NCI-H524 treated with DMSO at 0.1 percent for 48 hours (cell line): ENCODE measurements at places on chromosomes 6 and 20.

DNA sequence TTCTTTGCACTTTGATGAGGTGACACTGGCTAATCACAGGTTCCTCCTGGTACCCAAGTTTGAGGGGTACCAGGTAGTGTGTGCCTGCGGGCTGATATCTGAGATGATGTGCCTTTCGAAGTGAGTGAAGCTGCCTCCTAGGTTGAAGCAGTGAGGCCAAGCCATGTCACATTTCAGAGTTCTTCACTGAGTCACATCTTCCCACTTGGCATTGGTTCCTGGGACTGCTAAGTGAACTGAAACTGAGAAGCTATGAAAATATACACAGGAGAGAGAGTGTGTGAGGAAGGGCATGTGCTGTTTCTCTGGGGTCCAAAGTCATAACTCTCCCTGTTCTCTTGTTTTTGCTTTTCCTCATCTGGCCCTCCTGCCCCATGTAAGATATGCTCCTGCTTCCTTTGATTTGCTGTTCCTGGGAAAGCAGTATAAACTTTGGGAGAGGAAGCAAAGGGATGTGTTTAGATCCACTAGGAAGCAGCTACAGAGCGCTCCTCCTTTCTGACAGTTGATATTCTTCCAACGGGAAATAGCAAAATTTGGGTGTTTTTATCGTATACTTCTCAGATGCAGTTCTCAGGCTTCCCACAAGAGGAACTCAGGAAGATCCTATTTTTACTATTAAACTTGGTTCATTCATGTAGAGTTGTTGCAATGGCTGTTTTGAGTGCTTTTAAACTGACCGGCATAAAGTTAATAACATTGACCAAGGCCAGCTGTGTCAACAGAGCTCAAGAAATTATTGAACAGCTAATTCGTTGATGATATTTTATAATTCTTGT lies 153.7 kb downstream of the MOXD1 start:
- DNase-seq, result no peak

DNA sequence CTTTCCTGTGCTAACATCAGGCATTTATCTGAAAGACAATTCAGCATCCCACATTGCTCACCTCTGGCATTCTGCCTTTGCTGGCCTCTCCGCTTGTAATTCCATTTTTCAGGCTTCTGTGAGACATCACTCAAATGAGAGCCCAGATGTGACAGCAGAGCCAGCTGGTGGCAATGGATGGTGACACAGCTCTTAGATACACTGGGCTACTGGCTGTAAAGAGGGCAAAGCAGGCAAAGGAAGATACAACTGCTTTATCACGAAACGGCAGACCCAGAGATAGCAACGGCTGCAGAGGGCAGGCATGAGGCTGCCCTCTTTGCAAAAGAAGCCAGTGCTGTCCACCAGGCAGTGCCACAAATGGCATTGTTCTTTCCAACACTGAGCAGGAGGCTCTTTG lies 329.8 kb downstream of the KIF16B start:
- no peak for DNase-seq

- DNase-seq, result no peak
Observed at GRCh38 chr6:14569394-14569793, 451.8 kb downstream of the CD83 start.

DNA sequence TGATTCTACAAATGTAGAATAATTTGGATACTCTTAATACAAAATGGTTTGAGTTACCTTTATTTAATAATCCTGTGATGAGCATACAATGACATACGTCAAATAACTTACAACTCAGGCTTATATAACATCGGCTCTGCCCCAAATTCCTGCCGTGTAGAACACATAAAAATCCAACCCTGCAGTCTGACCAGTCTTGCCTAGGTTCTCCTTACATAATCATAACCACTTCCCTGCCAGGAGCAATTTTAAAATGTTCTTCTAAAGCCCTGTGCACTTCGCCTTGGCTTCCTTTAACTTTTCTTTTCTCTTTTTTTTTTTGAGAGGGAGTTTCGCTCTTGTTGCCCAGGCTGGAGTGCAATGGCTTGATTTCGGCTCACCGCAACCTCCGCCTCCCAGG lies 16.2 kb upstream of the IER3 start:
- no peak for DNase-seq

- no peak for DNase-seq
Observed at GRCh38 chr6:51167468-51167867, 348.8 kb downstream of the TFAP2B start.

DNA sequence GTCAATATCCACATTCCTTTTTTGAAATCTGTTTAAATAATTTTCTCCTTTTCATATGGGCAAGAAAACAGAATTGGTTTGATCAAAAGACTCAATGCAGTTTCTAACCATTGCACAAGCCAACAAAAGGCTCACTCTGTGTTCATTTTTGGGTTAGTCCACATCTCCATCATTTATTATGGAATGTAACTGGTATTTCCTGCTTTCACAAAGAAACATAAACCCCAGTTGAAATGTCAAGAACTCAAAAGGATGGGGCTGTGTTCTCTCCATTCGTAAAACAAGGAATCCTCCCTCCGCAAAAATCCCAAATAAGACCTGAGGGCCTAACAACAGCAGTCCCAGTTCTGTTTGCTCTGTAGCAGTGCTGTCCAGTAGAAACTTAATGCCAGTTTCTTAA lies 420.9 kb downstream of the GJA1 start:
- no peak for DNase-seq

DNA sequence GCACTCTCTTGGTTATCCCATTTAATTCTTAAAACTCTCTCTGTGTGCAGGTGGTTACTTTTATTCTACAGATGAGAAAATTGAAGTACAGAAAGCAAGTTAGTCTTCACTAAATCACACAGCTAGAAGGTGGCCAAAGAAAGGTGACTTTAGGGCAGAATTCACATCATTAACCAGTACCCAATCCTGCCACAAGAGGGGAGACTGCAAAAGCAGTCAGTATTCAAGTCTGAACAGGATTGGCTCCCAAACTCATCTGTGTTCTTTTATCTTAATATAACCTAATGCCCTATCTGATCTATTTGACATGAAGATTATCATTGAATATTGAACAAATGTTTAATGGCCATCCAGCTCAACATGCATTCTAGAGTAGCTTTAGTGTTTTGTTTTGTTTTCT lies 225.3 kb upstream of the FAM83B start:
- no peak for DNase-seq

DNA sequence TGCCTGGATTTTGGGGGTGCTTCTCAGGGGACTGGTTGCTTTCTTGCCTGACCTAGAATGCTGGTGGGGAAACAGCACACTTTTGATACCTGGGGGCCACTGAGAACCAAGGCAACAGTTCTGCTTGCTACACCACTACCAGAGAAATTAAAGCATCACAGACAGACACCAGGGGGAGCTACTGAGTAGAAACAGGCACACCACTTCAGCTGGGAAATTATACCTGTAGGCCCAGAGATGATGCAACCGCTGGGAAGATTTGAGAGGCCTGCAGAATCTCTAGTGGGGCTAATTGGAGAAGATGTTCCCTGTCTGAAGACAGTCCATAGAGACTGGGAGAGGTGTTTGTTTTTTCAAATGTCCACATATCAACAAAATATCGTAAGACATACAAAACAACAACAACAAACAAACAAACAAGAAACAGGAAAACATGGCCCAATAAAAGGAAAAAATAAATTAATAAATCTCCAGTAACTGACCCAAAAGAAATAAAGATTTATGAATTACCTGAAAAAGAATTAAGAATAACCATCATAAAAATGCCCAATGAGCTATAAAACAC lies 129.4 kb upstream of the RIN2 start:
- DNase-seq, result peak; percentile 59

GRCh38 chr6:11328613-11329247 lies 96.3 kb upstream of the NEDD9 start:
- no peak for DNase-seq

DNA sequence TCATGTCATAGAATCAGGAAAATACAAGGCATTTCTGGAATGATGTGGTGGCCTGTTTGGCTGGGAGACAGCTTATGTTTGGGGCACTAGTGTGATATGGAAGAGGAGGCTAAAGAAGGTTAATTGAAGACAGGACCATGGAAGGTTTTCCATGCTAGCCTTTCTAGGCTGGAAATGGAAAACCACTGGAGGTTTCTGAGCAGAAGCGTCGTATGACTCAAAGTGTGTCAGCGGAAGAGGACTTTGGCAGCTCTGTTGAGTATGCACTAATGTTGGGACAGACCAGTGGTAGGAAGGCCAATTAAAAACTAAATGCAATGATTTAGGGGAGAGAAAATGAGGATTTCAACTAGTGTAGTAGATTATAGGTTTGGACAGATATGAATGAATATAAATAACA lies 413.1 kb downstream of the PLCB1 start:
- no peak for DNase-seq

DNA sequence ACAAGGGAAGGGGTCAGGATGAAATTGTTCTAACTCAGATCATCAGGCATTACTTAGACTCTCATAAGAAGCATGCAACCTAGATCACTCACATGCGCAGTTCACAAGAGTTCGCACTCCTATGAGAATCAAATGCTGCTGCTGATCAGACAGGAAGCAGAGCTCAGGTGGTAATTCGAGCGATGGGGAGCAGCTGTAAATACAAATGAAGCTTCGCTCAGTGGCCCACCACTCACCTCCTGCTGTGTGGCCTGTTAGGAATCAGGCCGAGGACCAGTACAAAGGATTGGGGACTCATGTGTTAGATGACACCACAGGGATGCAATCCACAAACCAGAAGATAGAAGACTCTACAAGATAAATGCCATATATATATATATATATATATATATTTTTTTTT lies 31.5 kb upstream of the TOP1 start:
- no peak for DNase-seq

- no peak for DNase-seq
Observed at GRCh38 chr20:6838181-6838826, 70.8 kb downstream of the BMP2 start.

DNA sequence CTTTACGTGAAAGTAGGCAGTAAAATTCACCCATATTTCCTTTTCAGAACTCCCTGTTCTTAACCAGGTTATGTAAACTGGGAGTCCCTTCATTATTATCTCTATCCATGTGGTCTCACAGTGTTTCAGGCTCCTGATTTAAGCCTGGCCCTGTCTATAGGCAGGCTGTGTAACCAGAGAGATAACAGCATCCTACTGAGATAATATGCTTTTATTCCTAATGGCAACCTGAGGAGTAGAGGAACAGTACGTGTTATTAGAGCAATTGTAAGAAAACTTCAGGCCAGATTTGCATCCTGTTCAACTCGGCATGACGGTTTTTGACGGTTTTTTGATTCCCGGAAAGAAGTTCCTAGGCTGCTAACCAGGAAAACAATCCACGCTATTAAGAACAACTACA lies 16.9 kb downstream of the FUT9 start:
- no peak for DNase-seq

DNA sequence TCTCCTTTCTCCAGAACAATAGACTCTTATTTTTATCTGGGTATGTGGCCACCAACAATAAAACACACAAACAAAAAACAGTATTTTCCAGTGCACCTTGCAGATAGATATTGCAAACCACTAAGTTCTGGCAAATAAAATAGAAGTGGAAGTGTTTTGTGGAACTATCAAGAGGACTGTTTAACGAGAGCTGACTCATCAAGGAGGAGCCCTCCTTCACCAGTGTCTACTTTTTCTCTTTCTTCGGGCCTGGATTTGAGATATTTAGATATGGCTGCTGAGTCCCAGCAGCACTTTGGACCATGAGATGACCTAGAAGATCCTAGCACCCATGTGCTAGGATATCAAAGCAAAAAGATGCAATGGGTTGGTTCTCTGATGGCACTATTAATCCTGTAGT lies 154.7 kb downstream of the AIG1 start:
- DNase-seq, result no peak

- DNase-seq, result no peak
Observed at GRCh38 chr6:79225717-79226599, 8.5 kb downstream of the HMGN3 start.

DNA sequence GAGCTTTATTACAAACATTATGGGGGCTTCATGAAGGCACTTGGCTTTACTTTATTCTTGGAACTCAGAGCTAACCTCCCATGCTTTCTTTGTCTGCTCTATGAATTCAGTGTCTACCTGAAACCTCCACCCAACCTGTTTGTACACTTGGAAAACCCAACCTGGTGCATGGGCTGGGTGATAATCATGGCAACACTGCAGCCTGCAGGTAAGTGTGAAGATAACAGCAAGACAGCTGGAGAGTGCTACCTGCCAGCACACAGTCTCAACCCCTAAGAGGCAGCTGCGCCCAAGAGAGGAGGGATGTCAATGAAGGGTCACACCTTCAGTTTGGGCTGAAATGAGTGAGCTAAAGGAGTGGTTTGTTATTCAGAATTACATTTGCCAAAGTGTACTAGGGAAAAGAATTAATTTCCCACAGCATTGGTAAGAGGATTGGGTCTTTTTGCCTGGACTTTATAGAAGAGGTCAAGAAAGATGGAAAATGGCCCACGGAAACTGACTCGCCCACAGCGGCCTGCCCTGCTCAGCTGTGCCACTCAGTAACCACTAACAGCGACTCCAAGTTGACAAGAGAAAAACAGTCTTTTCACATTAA lies 24.4 kb downstream of the FOXQ1 start:
- no peak for DNase-seq

DNA sequence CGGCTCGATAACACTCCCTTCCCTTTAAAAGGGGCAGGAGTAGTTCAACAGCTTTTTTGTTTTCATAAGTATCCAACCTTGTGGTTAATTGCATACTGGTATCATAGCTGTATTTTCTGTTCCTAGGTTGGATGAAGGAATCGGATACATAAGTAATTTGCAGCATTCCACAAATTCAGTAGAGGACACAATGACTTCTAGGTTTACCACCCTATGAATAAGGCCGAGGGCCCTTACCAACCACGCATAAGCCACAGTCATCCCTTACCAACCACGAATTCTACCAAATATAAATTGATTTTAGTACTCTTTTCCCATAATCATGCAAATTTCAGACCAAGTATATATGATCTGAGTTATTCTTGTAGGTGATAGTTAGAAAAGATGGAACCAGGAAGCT lies 36.3 kb downstream of the MCUR1 start:
- DNase-seq, result no peak

- DNase-seq, result no peak
Observed at GRCh38 chr20:23823621-23824324, 2.8 kb downstream of the CST2 start.

GRCh38 chr20:4272225-4272624 lies 256.9 kb upstream of the RNF24 start:
- DNase-seq, result no peak

DNA sequence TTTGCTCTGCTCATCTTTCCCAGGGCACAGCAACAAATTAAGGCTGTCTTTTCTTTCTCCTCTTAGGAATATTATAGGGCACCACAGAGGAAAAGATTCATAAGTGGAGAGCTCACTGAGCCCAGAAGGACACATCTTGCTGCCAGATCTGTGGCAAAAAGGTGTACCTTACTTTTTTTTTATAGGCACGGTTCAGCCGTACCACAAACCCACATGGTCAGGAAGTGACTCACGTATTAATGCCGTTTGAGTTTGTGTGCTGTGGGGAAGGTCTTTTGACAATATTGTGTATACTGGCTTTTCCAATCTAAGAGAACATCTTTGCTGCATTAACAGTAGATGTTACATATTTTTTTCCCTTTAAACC lies 28.4 kb downstream of the PAQR8 start:
- no peak for DNase-seq
